Activated T-helper 1 cell treated with anti-CD3 and anti-CD28 coated beads, Interleukin-2, amount 50 U/mL, for 16 hours (primary cell): ENCODE measurements at places on chromosomes 6 and 20.

- DNase-seq: no peak
These were observed 115.9 kb upstream of the BMP2 start for GRCh38 chr20:6651561-6651960.

DNA sequence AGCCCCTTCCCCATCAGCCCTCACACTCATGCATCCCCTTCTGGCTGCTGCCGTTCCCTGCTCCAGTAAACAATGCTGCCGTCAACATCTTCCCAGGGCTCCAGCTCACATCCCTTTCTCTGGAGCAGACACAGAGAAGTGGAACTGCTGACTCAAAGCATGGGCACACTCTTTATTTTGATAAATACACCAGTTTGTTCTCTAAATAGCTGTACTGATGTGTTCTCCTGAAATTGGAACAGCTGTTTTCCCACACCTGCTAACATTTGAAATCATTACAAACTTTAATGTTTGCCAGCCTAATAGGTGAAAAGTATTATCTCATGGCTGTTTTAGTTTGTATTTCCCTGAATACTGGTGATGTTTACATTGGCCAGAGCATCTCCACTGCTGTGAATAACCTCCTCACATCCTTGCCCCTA, 102.1 kb upstream of the NXT1 start:
- DNase-seq: no peak

DNA sequence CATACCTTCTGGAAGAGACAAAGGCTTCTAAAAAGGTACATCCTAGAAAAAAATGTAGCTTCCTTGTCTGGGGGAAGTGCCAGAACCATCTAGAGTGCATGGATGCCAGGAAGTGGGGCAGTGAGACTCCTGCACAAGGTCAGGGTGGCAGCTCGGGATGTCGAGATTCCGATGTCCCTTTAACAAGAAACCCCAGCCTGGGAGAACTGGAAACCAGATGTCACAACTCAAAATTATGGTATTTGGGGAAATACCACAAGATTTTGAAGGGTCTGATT, 168.4 kb downstream of the ZDHHC14 start:
- DNase-seq: no peak

DNA sequence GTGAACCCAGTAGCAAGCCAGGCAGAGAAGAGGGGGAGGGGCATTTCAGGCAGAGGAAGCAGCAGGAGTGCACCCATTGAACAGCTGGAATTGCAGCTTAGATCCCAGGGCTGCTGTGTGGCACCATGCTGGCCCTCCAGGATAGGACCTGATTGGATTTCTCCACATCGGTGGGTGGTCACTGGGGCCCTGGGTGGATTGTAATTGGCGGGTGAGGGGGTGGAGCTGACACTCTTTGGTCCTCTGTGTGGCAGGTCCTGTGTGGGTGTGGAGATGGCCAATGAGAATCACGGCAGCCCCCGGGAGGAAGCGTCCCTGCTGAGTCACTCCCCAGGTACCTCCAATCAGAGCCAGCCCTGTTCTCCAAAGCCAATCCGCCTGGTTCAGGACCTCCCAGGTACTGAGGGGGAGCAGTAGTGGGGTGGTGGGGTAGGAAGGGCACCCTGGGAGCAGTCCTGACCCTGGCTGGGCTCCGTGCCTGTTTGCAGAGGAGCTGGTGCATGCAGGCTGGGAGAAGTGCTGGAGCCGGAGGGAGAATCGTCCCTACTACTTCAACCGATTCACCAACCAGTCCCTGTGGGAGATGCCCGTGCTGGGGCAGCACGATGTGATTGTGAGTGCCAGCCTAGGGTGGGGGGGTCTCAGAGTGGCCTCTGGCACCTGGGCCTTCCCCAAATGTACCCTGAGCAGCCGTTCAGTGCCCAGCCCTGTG, 4.4 kb downstream of the PCIF1 start:
- DNase-seq: no peak

DNA sequence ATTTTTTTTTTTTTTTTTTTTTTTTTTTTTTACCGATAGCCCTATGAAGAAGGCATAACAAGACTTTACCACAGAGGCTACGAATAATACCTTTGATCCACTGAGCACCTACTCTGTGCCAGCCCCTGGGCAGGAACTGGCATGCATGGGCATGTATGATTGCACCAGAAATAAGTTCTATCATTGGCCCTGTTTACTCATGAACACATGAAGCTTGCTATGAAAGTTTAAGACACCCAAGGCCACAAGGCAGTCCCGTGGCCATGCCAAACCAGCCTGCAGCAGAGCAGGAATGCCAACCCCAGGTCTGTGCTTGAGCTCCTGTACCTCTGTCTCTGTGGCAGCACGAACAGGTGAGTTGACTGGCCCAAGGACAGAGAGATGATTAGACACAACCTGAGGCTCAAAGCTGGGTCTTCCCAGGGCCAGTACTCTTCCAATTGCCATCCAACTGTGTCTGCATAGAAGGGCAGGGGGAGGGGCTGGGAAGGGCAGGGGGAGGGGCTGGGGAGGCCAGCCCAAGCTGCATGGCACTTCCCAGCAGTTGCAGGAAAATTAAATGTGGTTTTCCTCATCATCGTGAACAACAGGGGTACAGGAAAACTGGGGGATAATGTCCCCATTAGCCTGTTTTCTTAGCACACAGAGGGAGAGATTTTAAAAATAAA, 63.5 kb downstream of the LRFN2 start:
- DNase-seq: no peak

DNA sequence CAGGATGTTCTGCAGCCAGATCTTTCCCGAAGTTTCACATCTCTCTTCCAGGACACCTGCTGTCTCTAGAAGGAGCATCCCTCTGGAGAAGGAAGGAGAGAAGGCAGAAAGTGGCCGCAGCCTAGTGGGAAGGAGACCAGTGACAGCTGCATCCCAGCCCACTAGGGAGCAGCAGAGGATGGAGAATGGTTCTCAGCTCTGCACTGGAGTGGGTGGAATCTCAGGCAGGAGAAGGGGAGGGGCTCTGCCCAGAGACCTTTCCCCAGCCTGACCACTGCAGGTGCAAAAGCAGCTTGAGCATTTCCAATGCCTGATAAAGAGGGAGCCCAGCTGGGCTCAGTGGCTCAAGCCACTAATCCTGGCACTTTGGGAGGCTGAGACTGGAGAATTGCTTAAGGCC, 32.3 kb downstream of the NCR2 start:
- DNase-seq: no peak

DNA sequence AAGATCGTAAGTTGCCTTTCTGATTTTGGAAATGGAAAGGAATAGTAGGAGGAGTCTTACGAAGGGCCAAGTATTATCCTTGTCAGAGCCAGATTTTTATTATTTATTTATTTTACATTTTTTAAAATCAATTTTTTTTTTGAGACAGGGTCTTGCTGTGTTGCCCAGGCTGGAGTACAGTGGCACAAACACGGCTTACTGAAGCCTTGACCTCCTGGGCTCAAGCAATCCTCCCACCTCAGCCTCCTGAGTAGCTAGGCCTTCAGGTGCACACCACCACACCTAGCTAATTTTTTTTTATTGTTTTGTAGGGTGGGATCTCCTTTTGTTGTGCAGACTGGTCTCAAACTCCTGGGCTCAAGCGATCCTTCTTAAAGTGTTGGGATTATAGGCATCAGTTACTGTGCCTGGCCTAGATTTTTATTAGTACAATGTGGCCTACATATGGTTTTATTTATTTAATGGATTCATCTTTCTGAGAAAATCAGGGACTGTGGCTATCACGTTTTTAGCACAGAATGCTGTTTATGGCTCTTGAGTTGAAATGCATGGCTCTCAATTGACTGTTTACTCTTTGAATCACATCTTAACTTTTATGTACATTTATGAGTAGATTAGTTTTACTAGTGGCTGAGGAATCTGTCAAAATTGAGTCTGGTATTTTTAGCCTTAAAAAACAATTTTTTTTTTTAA, 16.7 kb downstream of the CDC5L start:
- DNase-seq: no peak

DNA sequence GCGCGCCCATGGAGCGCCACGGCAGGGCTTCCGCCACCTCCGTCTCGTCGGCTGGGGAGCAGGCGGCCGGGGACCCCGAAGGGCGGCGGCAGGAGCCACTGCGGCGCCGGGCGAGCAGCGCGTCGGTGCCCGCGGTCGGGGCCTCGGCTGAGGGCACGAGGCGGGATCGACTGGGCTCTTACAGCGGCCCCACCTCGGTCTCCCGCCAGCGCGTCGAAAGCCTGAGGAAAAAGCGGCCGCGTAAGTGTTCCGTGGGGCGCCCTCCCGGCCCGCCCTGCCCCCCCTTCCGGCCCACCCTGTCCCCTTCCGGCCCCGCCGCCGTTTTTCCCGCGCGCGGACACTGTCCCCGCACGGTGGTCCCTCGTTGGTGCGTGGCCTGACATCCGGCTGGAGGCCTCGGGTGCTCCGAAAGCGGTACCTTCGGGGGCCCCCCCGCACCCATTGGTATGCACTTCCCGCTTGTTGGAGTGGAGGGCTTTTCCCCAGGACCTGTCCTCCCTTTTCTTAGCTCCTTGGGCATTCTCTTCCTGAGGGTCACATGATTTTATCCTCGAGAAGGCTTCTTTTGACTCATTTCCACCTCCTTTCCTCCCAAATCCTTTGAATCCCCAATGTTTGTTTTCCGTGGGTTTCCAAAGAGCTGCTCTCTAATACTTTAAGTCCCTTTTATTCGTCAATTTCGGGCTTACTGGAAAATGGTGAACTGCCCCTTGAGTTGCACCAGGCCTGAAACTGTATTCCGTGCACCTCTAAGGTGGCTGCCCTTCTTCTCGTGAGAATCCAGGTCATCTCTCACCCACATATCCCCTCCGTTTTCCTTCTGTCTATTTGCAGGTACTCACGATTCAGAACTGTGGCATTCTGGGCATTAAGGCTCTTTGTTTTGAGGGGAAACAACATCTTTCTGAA, 556 bp downstream of the PANK2 start:
- DNase-seq: peak; percentile 29
